ENCODE measurements at places on chromosomes 12 and 14.
A peak's percentile ranks its signal among the peaks of the same experiment; 100 is the strongest.

GRCh38 chr14:61518403-61518802 lies 176.9 kb upstream of the HIF1A start:
- no peak for DNase-seq

DNA sequence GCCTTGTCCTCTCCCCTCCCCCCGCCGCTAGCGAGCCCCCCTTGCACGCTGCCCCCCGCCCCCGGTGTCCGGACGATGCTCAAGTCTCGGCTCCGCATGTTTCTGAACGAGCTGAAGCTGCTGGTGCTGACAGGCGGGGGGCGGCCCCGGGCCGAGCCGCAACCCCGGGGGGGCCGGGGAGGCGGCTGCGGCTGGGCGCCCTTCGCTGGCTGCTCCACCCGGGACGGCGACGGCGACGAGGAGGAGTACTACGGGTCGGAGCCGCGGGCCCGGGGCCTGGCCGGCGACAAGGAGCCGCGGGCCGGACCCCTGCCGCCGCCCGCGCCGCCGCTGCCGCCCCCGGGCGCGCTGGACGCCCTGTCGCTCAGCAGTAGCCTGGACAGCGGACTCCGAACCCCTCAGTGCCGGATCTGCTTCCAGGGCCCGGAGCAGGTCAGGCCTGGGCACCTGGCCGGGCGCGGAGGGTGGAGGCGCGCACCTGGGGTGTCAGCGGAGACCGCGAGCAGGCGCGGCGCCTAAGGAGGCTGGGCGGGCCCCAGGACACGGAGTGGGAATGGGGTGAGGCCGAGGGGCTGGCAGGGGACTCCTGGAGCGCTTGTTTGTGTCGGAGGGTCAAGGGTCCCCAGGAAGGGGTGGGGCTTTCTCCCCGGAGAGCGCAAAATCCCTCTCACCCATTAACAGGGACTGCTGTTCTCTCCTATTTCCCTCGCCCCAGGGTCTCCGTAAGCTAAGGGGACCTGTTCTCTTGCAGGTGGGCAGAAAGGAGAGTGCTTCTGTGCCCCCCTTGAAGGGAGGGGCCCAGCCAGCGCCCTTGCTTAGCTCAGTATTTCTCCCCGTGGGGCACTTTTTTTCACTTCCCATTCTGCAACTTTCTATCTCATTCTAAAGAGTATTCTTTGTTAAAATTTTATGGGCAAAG lies 810 bp downstream of the MARCHF9 start:
- DNase-seq = no peak

DNA sequence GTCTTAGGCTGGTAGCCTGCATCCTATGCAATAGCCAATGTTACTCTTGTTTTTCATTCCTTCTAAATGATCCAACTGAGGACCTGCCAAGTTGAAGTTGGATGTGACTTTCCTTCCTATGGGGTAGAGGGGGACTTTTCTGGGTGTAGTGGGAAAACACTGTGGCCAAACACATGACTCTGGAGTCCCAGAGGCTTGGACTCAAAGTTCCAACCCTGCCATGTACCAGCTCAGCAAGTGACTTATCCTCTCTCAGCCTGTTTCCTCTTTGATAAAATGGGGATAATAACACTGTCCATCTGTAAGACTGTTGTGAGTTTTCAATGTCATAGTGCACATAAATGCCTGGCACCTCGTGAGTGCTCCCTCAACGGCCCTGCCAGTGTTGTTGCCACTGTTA lies 97.0 kb downstream of the ZFP36L1 start:
- DNase-seq = peak; percentile 7

DNA sequence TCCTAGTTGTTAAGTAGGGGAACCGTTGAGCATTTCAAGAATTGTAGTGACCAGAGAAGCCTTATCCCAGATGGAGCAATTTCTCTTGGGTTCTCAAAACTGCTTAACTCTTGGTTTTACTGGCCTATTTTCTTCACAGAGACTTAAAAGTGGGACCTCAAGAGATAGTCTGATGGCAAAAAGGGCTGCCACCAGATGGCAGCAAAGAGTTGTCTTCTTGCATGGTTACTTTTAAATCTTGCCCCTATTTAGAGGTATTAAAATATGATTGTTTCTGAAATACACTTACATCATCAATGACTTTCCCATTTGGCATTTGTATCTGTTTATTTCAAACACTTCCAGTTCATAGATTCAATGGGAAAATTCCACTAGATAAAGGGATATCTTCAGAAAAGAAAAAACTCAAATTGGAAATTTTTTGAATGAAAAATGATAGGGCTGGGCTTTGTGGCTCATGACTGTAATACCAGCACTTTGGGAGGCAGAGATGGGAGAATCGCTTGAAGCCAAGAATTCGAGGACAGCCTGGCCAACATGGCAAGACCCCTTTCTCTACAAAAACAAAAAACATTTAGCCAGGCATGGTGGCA lies 69.9 kb upstream of the CNTN1 start:
- DNase-seq = peak; percentile 42

DNA sequence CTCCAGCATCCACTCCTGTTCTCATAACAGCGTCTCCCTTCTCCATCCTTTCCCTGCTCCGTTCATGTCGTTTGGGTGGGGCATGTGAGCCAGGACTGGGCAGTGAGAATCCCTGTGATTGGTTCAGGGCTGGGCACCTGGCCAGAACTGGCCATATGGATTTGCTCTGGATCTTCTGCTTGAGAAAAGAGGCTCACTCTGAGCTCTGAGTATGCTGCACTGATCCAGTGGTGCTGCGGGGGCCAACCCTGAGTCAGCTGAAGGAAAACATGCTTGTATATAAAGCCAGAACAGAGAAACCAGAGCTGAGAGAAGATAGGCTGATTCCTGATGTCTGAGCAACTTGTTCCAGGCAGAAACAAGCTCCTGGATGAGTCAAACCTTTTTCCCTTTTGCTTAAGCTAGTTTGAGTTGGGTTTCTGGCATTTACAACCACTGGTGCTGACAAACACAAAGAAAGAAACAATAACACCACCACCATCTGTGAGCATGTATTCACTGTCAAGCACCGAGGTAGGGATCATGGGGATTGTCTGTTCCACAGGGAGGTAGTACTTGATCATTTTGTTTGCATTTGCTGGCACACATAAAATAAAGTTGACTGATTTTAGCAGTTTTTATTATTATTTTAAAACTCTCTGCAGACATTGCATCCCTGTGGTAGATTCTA lies 14.0 kb upstream of the HPD start:
- peak; percentile 80 for DNase-seq

DNA sequence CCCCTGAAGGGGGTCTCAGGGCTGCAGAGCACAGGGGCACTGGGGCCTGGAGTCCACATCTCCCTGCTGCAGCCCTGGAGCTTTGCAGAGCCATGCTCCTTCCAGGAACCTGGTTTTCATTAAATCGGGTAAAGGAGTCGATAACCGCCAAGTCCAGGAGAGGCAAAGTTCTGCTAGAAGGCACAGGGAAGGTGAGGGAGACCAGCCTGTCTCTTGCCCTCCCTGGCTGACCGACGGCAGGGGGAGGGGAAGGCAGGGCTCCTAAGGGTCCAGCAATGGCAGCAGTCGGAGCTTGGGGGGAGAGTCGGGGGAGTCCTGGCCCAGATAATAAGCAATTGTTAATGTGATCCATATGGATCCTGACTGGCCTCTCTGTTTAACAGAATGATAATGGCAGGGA lies 3.0 kb downstream of the FIGNL2 start:
- no peak for DNase-seq

GRCh38 chr12:62692884-62693283 lies 226.3 kb downstream of the MON2 start:
- no peak for DNase-seq

DNA sequence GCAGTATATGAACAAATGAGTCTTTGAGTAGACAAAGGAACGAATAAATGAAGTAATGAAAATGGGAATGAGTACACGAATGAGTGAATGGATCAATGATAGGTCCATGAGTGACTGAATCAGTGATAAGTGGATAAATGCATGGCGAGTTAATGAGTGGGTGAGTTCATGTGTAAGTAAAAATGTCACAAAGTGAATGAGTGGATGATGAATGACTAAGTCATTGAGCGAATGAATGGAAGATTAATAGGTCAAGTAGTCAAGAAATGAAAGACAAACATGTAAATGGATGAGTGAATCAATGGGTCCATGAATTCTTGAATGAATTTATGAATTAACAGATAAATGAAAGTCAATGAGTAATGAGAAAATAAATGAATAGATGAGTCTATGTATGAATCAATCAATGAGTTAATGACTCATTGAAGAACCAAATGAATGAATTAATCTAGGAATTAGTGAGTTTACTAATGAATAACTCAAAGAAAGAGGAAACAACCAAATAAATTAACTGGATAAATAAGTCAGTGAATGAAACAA lies 97.3 kb upstream of the RTL1 start:
- no peak for DNase-seq

- no peak for DNase-seq
These were observed 20.3 kb upstream of the ADIPOR2 start for GRCh38 chr12:1670358-1671268.

GRCh38 chr12:114638790-114639435 lies 45.1 kb downstream of the TBX3 start:
- DNase-seq = no peak

- no peak for DNase-seq
These were observed 3.8 kb downstream of the SETD3 start for GRCh38 chr14:99476864-99477263.

GRCh38 chr12:45827974-45828373 lies 98.5 kb downstream of the ARID2 start:
- DNase-seq = no peak

GRCh38 chr12:107360482-107360881 lies 267.1 kb upstream of the CRY1 start:
- no peak for DNase-seq

DNA sequence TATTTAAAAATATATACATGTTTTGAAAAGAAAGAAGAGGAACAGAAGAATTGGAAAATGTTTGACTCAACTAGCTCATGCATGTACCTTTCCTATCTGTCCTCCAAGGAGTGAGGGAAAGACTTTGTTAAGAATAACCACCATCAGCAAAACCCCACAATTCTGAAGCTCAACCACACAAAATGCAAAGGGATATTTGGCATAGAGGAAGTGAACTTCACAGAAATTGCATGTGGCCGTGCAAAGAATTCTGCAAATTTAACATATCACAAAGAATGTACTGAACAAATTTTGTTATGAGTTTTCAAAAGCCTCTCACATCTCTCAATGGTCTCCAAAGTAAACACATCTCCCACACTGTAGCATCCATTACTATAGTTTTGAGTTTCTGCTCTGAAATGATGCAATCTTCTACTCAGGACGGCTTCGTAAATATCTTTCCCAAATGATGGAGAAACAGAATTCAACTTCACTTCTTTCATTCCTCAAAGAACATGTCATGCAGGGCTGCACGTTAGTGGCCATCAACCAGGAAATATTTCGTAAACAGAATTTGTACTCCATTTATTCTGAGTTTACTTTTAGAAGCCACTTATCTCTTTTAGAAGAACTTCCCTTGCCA lies 17.6 kb downstream of the DUSP6 start:
- no peak for DNase-seq

DNA sequence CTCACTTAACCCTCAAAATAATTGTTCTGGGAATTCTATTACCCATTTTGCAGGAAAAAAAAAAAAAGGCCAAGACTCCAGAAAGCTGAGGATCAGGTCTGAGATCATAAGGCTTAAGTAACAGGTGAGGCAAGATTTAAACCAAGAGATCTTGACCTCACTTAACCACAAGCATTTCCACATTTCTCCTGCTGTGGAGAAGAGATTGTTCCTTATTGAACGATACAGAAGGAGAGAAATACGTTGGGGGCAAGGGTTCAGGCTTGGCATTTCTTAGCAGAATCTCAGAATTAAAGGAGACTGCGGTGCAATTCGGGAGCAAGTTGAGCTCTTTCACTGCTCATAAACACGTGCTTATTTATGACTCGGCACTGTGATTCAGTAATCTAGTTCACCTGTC lies 885.3 kb upstream of the TMEM132C start:
- no peak for DNase-seq

DNA sequence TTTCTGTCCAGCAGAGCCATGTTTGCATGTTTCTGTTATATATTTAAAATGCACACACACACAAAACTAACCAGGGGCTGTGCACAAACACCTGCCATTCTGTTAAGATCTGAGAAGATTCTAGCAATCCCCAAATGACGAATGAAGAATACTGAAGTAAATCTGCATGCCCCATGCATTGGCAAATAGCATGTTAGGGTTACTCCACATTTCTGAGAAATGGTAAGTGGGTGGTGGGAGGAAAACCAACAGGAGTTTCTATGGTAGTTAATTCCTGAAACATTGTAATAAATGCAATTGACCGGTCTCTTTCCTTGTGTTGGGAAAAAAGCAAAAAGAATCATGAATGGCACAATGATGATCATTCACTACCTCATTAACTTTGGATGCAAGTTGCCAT lies 318.0 kb downstream of the BCAT1 start:
- no peak for DNase-seq

GRCh38 chr14:32249371-32249770 lies 46.3 kb upstream of the RNU6-8 start:
- no peak for DNase-seq

GRCh38 chr14:67199016-67199415 lies 9.8 kb downstream of the GARIN2 start:
- DNase-seq = no peak

GRCh38 chr12:93536766-93537488 lies 35.5 kb upstream of the SOCS2 start:
- no peak for DNase-seq

- peak; percentile 84 for DNase-seq
These were observed 376.8 kb downstream of the DPF3 start for GRCh38 chr14:72516936-72517700.

All from femur (tissue), 1 donor.